ENCODE measurements at places on chromosomes 5 and 9. TPM values are rescaled to one million over a fixed set of nuclear protein-coding genes. Genes with fewer than 3 reads are reported as not detected.
A peak's percentile ranks its signal among the peaks of the same experiment; 100 is the strongest.

Gene PHF24
- not detected for polyA plus RNA-seq

Gene SCGB3A1
- polyA plus RNA-seq = not detected

Gene SLC36A2
- polyA plus RNA-seq = not detected

Gene OLFM1
- polyA plus RNA-seq = 2.0 TPM

DNA sequence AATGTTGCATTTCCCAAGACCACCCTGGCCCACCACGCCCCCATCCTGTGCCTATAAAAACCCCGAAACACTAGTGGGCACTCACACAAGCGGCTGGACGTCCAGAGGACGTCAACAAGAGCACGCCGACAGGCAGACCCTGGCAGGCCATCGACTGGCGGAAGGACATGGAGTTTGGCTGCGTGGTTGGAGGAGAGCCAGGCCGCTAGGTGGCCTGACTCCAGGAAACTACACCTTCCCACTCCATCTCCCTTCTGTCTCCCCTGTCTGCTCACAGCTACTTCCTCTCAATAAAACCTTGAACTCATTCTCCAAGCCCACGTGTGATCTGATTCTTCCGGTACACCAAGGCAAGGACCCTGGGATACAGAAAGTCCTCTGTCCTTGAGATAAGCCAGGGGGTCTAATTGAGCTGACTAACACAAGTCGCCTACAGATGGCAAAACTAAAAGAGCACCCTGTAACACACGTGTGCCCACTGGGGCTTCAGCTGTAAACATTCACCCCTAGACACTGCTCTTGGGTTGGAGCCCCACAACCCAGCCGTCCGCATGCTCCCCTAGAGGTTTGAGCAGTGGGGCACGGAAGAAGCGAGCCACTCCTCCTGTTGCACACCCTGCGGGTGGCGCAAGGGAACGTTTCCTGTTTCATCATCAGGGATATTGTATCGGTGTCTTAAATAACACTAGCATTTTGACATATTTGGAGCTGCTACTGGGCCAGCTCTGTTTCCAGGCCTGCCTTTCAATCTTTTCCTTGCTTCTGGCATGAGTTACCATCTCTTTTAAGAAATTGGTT lies 54.5 kb upstream of the TAF11L2 start:
- no peak for DNase-seq
- H3K27me3 ChIP-seq = no peaks in the 10 kb centered on the region
- no peaks in the 10 kb centered on the region for H3K36me3 ChIP-seq
- no peaks in the 10 kb centered on the region for H3K4me1 ChIP-seq
- no peak overlapping the region for H3K27ac ChIP-seq
- no peak overlapping the region for H3K4me3 ChIP-seq

- DNase-seq = peak; percentile 51
- no peaks in the 10 kb centered on the region for H3K36me3 ChIP-seq
- H3K27ac ChIP-seq = no peak overlapping the region
- H3K4me3 ChIP-seq = no peak overlapping the region
- peaks cover 8% of the 10 kb centered on the region for H3K4me1 ChIP-seq
These were observed 8.0 kb upstream of the PALM2AKAP2 start for GRCh38 chr9:109771796-109772531.

GRCh38 chr9:118028225-118028624 lies 324.0 kb downstream of the TLR4 start:
- H3K4me3 ChIP-seq = no peak overlapping the region
- H3K36me3 ChIP-seq = no peaks in the 10 kb centered on the region
- no peak for DNase-seq
- H3K27me3 ChIP-seq = no peaks in the 10 kb centered on the region

- no peaks in the 10 kb centered on the region for H3K4me1 ChIP-seq
- H3K27me3 ChIP-seq = no peaks in the 10 kb centered on the region
- H3K4me3 ChIP-seq = no peak overlapping the region
- H3K27ac ChIP-seq = no peak overlapping the region
These were observed 330.0 kb downstream of the CCDC171 start for GRCh38 chr9:15882883-15883282.

- no peaks in the 10 kb centered on the region for H3K36me3 ChIP-seq
- H3K27me3 ChIP-seq = no peaks in the 10 kb centered on the region
- H3K4me3 ChIP-seq = no peak overlapping the region
These were observed 294.5 kb upstream of the CDH12 start for GRCh38 chr5:23147625-23148024.

DNA sequence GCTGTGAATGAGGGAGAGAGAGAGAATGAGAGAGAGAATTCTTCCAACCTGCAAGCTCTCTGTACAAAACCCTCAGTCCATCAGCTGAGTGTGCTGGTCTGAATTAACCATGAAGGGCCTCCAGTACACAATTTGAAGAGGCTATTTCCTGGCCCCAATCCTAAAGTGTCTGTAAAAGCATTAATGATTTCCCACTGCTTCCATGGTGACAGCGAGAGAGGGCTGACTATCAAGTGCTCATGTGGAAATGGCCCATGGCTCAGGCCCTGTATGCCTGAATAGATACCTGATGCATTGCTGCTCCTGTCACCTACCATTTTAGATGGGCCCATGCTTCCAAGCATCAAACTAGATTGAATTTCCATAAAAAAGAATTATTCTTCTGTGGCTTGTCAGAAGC lies 592.4 kb downstream of the KIF4B start:
- no peaks in the 10 kb centered on the region for H3K27me3 ChIP-seq
- no peak overlapping the region for H3K4me3 ChIP-seq
- no peak overlapping the region for H3K27ac ChIP-seq
- no peaks in the 10 kb centered on the region for H3K36me3 ChIP-seq
- DNase-seq = no peak

GRCh38 chr5:144487207-144487606 lies 316.5 kb downstream of the KCTD16 start:
- H3K27me3 ChIP-seq = no peaks in the 10 kb centered on the region
- no peak overlapping the region for H3K27ac ChIP-seq
- H3K36me3 ChIP-seq = no peaks in the 10 kb centered on the region
- H3K4me1 ChIP-seq = no peaks in the 10 kb centered on the region
- DNase-seq = no peak

Gene GARNL3
- 0.78 TPM for polyA plus RNA-seq

- H3K36me3 ChIP-seq = no peaks in the 10 kb centered on the region
- H3K4me3 ChIP-seq = no peak overlapping the region
- no peak for DNase-seq
These were observed 87.0 kb downstream of the FEM1C start for GRCh38 chr5:115457571-115457970.

DNA sequence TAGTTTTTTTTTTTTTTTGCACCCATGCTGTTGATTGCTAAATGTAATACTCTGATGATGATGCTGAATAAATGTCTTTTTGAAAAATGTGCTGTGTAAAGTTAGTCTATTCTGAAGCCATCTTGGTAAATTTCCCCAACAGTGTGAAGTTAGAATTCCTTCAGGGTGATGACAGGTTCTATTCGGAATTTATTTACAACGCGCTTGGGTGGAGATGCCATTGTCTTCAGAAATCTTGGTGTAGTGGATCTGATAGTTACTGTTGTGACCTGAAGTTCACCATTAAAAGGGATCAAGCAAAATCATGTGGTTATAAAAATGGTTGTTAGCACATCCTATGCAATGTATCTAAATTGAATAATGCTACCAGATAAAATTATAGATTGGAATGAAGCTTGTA lies 36.3 kb upstream of the DMRT1 start:
- DNase-seq = peak; percentile 50
- H3K27me3 ChIP-seq = no peaks in the 10 kb centered on the region
- H3K36me3 ChIP-seq = no peaks in the 10 kb centered on the region
- H3K4me3 ChIP-seq = no peak overlapping the region
- no peak overlapping the region for H3K27ac ChIP-seq

Gene FAM200C
- 1.8 TPM for polyA plus RNA-seq

DNA sequence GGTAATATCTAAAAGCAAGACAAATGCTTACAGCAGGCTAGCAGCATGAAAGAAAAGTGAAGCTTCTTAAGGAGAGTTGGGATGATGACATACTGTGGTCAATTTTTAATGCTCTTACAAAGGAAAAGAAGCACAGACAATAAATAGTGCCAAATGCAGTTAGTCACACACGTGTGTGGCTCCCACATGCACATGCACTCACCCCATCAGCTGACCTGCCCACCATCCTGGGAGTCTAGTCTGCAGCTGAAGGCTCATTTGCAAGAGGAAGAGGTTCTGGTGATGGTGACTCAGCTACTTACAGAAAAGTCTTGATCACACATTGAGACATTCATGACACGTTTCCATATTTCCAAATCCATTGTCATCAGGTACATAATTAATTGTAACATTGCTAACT lies 129.3 kb downstream of the MRPL36 start:
- peak; percentile 32 for DNase-seq
- no peaks in the 10 kb centered on the region for H3K4me1 ChIP-seq
- H3K27ac ChIP-seq = no peak overlapping the region
- no peak overlapping the region for H3K4me3 ChIP-seq

GRCh38 chr9:13450723-13451122 lies 171.2 kb upstream of the MPDZ start:
- no peaks in the 10 kb centered on the region for H3K36me3 ChIP-seq
- H3K27me3 ChIP-seq = no peaks in the 10 kb centered on the region
- H3K27ac ChIP-seq = no peak overlapping the region
